ENCODE measurements at places on chromosomes 4 and X.
A peak's percentile ranks its signal among the peaks of the same experiment; 100 is the strongest.

GRCh38 chrX:65532016-65532415, 2.6 kb downstream of the LAS1L start:
- DNase-seq, result no peak

- no peak for DNase-seq
Measured at GRCh38 chrX:101411984-101412383, 4.0 kb downstream of the HNRNPH2 start.

DNA sequence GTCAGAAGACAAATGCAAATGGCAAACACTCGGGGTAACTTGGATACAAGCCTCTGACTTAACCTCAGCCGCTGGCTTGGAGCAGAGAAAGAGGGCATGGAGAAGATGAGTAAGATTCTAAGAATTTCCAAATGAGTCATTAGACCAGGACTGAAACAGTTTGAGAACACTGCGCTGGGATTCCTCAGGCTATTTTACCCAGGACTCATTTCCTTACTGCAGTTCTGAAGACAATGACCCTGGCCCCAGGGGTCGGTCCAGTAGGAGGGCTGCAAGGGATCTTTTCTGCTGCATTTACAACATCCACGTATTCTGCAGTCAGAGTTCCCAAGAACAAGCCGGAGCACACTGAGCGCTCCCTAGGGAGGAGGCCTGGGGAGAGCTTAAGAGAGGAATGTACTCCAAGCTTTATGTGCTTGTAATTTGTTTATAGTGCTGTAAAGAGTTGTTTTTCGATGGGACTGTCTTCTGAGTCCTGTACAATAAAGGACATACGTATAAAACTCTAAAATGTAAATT, 27.3 kb upstream of the SORBS2 start:
- peak; percentile 94 for DNase-seq

- no peak for DNase-seq
Measured at GRCh38 chr4:173381610-173382009, 10.9 kb downstream of the SAP30 start.

GRCh38 chrX:38332505-38332904, 5.2 kb upstream of the RPGR start:
- no peak for DNase-seq

- no peak for DNase-seq
Measured at GRCh38 chr4:18686338-18687037, 664.9 kb upstream of the LCORL start.

- no peak for DNase-seq
Measured at GRCh38 chr4:93897559-93897958, 69.0 kb downstream of the ATOH1 start.

GRCh38 chr4:81378386-81378785, 93.3 kb downstream of the RASGEF1B start:
- DNase-seq, result peak; percentile 22

All from AG10803 (cell line).